Thoracic aorta (tissue), 2 donors: ENCODE measurements at places on chromosomes 7 and 10.

DNA sequence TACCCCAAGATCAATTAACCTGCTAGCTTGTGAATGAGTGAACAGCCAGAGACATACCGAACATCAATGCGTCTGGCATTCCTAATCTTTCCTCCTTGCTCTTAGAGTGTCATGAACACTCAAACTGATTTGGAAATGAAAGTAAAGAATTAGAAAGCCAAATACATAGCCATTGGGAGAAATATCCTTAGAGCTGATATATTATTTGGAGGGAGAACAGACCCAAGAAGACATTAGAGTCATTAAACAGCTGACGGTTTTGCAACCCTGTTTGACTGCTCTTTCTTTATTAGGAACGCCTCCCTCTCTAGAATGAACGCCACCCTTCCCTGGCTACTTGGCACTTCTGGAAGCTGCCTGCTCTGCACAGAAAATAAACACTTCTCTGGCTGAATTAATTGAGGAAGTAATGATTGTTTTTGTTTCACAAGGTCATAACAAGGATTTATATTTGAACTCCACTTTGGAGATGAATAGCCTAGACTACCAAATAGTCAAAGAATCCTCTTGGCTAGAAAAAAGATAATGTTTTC lies 42.8 kb downstream of the CTTNBP2 start:
- DNase-seq: no peak
- no peaks in the 10 kb centered on the region for H3K27me3 ChIP-seq
- H3K27ac ChIP-seq: no peak overlapping the region
- no peaks in the 10 kb centered on the region for H3K36me3 ChIP-seq
- peaks cover 33% of the 10 kb centered on the region for H3K4me1 ChIP-seq

DNA sequence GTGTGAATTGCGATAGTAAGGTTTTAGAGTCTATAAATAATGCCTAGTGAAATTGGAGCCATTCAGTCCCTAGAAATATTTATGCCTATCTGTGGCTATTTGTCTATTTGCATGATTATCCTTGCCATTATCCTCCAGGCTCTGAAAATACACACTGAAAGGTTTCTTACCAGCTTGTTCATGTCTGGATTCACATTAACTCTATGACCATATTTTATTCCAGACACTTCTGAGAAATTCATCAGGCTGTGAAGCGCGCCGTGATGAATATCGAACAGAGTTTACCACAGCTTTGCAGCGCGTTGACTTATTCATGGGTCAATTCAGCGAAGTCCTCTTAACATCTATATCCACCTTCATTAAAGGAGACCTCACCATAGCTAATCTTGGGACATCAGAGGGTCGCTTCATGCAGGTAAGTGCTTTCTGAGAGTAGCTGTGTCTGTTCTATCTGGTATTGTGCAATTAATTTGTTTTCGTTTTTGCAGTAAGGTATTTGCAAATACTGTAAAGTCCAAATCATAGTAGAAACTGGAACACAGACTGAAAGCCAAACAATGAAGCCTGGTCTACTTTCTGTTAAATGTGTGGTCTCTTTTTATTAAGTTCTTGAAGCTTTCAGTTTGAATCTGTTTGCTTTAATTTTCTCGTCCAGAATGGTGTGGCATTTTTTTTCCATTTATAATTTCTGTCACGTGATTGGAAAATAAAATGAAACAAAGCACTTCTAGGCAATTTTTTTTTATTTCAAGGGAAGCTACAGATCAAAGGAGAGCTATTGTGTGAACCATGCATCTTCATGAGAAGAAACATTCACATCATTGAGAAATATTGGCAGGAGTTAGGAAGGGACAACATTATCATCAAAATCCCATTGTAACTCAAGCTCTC lies 59.7 kb downstream of the MET start:
- no peak overlapping the region for H3K4me3 ChIP-seq
- H3K27me3 ChIP-seq: no peaks in the 10 kb centered on the region
- no peak overlapping the region for H3K27ac ChIP-seq

GRCh38 chr10:123729523-123729922 lies 63.4 kb downstream of the GPR26 start:
- no peak overlapping the region for H3K4me3 ChIP-seq
- H3K36me3 ChIP-seq: no peaks in the 10 kb centered on the region
- no peak for DNase-seq
- H3K27ac ChIP-seq: no peak overlapping the region
- H3K4me1 ChIP-seq: no peaks in the 10 kb centered on the region

GRCh38 chr10:3016016-3016415 lies 51.3 kb upstream of the PFKP start:
- no peak overlapping the region for H3K4me3 ChIP-seq
- no peaks in the 10 kb centered on the region for H3K36me3 ChIP-seq
- H3K27me3 ChIP-seq: no peaks in the 10 kb centered on the region
- DNase-seq: no peak

DNA sequence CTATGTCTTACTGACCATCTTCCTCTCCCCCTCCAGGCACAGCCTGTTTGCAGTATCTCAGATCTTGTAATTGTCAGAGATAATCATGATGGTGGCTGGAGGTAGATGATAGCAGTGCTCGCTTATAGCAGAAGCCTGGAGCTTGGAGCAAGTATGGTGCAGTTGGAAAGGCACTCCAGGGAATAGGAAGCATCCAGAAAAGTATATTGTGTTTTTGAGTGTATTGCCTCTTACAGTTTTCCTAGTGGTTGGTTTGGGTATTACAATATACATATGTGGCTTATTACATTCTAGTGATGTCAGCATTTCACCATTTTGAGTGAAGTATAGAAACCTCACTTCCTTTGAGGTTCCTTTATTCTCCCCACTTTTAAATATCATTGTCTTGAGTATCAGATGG lies 101.5 kb downstream of the STK31 start:
- no peaks in the 10 kb centered on the region for H3K4me1 ChIP-seq
- H3K27ac ChIP-seq: no peak overlapping the region
- H3K27me3 ChIP-seq: no peaks in the 10 kb centered on the region
- H3K36me3 ChIP-seq: no peaks in the 10 kb centered on the region
- DNase-seq: no peak
- H3K4me3 ChIP-seq: no peak overlapping the region

GRCh38 chr7:20647036-20647435 lies 31.6 kb downstream of the ABCB5 start:
- no peaks in the 10 kb centered on the region for H3K27me3 ChIP-seq
- no peaks in the 10 kb centered on the region for H3K4me1 ChIP-seq
- no peak for DNase-seq
- H3K27ac ChIP-seq: no peak overlapping the region
- H3K4me3 ChIP-seq: no peak overlapping the region

GRCh38 chr10:10053051-10053450 lies 964.6 kb upstream of the CELF2 start:
- H3K4me3 ChIP-seq: no peak overlapping the region
- no peaks in the 10 kb centered on the region for H3K36me3 ChIP-seq
- no peaks in the 10 kb centered on the region for H3K27me3 ChIP-seq
- no peaks in the 10 kb centered on the region for H3K4me1 ChIP-seq

DNA sequence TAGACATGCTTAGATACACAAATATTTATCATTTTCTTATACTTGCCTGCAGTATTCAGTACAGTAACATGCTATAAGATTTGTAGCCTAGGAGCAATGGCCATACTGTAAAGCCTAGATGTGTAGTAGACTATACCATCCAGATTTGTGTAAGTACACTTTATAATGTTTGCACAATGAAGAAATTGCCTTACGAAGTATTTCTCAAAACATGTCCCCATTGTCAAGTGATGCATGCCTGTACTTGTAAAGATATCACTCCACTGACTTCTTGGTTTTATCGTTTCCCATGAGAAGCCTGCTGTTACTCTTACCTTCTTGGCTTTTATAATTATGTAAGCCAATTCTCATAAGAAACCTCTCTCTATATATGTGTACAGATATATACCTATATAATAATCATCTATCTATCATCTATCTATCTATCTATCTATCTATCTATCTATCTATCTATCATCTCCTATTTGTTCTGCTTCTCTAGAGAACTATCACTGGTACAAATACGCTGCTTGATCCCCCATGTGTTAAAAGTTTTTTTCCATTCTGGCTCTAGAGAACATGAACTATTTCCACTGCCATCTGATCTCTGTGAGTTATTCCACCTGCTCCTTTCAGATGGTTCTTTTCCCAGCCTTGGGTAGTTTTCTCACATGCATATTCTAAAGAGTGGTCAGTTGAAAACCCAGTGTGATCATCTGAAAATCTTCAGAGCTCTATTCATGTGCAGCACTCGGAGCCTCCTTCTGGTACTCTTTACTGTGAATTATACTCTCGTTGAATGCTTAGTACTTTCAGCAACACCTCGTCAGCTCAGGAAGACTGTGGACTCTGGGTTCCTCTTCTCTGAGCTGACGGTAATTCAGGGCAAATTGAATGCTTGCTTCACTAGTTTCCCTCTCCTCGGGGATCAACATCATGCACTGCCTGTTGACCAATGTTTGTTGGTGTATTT lies 14.5 kb upstream of the VCL start:
- DNase-seq: no peak
- no peaks in the 10 kb centered on the region for H3K4me1 ChIP-seq
- no peak overlapping the region for H3K27ac ChIP-seq
- H3K4me3 ChIP-seq: no peak overlapping the region
- no peaks in the 10 kb centered on the region for H3K27me3 ChIP-seq

DNA sequence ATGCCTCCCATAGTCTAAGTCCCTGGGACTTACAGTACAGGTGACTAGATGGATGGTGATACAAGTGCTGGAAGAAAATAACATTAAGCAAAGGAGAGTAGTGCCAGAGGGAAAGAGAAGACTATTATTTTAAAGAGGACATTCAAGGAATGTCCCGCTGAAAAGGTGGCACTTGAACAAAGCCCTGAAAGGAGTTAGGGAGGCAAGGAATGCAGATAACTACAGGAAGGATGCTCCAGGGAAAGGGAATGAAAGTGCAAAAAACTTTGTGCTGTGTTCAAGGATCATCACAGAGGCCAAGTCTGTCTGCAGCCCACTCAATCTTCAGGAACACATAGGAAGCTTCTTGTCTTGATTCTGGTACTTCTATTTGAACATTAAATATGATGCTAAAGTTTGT lies 14.9 kb downstream of the ANKMY2 start:
- peaks cover 8% of the 10 kb centered on the region for H3K4me1 ChIP-seq
- no peak overlapping the region for H3K27ac ChIP-seq
- no peaks in the 10 kb centered on the region for H3K27me3 ChIP-seq
- peaks cover 4% of the 10 kb centered on the region for H3K36me3 ChIP-seq

- H3K36me3 ChIP-seq: no peaks in the 10 kb centered on the region
- H3K4me3 ChIP-seq: no peak overlapping the region
- H3K27me3 ChIP-seq: no peaks in the 10 kb centered on the region
- DNase-seq: no peak
- H3K27ac ChIP-seq: no peak overlapping the region
Measured at GRCh38 chr10:90363799-90364483, 493.9 kb downstream of the HTR7 start.

GRCh38 chr7:85595750-85596178 lies 408.9 kb upstream of the SEMA3D start:
- no peak overlapping the region for H3K27ac ChIP-seq
- no peak overlapping the region for H3K4me3 ChIP-seq
- no peak for DNase-seq
- H3K27me3 ChIP-seq: no peaks in the 10 kb centered on the region
- H3K36me3 ChIP-seq: no peaks in the 10 kb centered on the region

- DNase-seq: no peak
- H3K36me3 ChIP-seq: no peaks in the 10 kb centered on the region
- no peaks in the 10 kb centered on the region for H3K27me3 ChIP-seq
- no peak overlapping the region for H3K27ac ChIP-seq
Measured at GRCh38 chr7:121449329-121449728, 53.2 kb upstream of the FAM3C start.

- no peaks in the 10 kb centered on the region for H3K4me1 ChIP-seq
- no peak overlapping the region for H3K4me3 ChIP-seq
- H3K36me3 ChIP-seq: no peaks in the 10 kb centered on the region
- no peak overlapping the region for H3K27ac ChIP-seq
- no peak for DNase-seq
- no peaks in the 10 kb centered on the region for H3K27me3 ChIP-seq
Measured at GRCh38 chr10:117410557-117410956, 35.3 kb upstream of the PDZD8 start.

DNA sequence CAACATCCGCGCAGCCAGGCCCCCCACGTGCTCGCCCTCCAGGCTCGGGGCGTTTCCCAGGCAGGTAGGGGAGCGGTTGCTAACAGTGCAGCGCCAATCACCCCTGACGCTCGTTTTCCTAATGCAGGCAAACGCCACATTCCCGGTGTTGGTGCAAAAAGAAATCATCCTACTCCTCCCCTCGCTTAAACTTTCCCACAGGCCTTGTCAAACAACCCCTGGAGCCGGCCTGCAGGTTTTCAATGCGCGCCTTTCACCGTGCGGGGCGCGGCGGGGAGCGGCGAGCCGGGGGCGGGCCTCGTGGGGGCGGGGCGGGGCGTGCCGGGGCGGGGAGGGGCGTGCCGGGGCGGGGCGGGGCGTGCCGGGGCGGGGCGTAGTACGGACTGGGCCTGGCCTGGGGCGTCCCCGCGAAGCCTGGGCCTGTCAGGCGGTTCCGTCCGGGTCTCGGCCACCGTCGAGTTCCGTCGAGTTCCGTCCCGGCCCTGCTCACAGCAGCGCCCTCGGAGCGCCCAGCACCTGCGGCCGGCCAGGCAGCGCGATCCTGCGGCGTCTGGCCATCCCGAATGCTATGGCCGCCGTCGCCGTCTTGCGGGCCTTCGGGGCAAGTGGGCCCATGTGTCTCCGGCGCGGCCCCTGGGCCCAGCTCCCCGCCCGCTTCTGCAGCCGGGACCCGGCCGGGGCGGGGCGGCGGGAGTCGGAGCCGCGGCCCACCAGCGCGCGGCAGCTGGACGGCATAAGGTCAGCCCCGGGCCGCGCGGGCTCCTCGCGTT lies at the start of gene ECHDC3:
Gene ECHDC3, plus strand, starts transcription at position 374 of the 770 bp plus-strand sequence. Its CDS starts 195 bp downstream, at position 569.
- H3K36me3 ChIP-seq: no peaks in the 10 kb centered on the region
- peak within 1 kb of the TSS; percentile 71 for H3K4me3 ChIP-seq
- no peaks in the 10 kb centered on the region for H3K27me3 ChIP-seq
- H3K4me1 ChIP-seq: no peaks in the 10 kb centered on the region
- no peak for DNase-seq

GRCh38 chr10:11655836-11656235 lies 44.4 kb upstream of the USP6NL start:
- no peaks in the 10 kb centered on the region for H3K36me3 ChIP-seq
- no peaks in the 10 kb centered on the region for H3K4me1 ChIP-seq
- H3K4me3 ChIP-seq: no peak overlapping the region
- no peak overlapping the region for H3K27ac ChIP-seq
- H3K27me3 ChIP-seq: no peaks in the 10 kb centered on the region
- no peak for DNase-seq

GRCh38 chr10:7251696-7252465 lies 159.0 kb downstream of the SFMBT2 start:
- no peaks in the 10 kb centered on the region for H3K36me3 ChIP-seq
- H3K4me3 ChIP-seq: no peak overlapping the region
- no peak for DNase-seq
- H3K27ac ChIP-seq: no peak overlapping the region
- H3K27me3 ChIP-seq: no peaks in the 10 kb centered on the region

GRCh38 chr7:99014113-99014985 lies 129.6 kb downstream of the SMURF1 start:
- H3K27ac ChIP-seq: no peak overlapping the region
- H3K4me1 ChIP-seq: no peaks in the 10 kb centered on the region
- H3K27me3 ChIP-seq: no peaks in the 10 kb centered on the region
- peaks cover 38% of the 10 kb centered on the region for H3K36me3 ChIP-seq

- no peak overlapping the region for H3K4me3 ChIP-seq
- H3K4me1 ChIP-seq: no peaks in the 10 kb centered on the region
- H3K27me3 ChIP-seq: no peaks in the 10 kb centered on the region
- H3K36me3 ChIP-seq: no peaks in the 10 kb centered on the region
Measured at GRCh38 chr10:1362589-1363445, 306.6 kb downstream of the WDR37 start.

GRCh38 chr7:15620491-15621185 lies 58.8 kb upstream of the AGMO start:
- H3K4me3 ChIP-seq: no peak overlapping the region
- H3K27me3 ChIP-seq: no peaks in the 10 kb centered on the region
- H3K4me1 ChIP-seq: peaks cover 10% of the 10 kb centered on the region
- no peak overlapping the region for H3K27ac ChIP-seq
- DNase-seq: no peak
- H3K36me3 ChIP-seq: no peaks in the 10 kb centered on the region
